ENCODE measurements at places on chromosomes 3 and 15. TPM values are rescaled to one million over a fixed set of nuclear protein-coding genes. Genes with fewer than 3 reads are reported as not detected.
A peak's percentile ranks its signal among the peaks of the same experiment; 100 is the strongest.

The XIRP1 gene
- total RNA-seq, result not detected

GRCh38 chr3:39879581-39879980 is 70.2 kb downstream of the MYRIP start:
- DNase-seq, result peak; percentile 13

- peak; percentile 97 for DNase-seq
Measured at GRCh38 chr15:67150023-67150860, 84.8 kb downstream of the SMAD3 start.

- no peak for DNase-seq
Measured at GRCh38 chr3:52063026-52063723, 6.8 kb upstream of the DUSP7 start.

The ZNF860 gene
- total RNA-seq, result 11.7 TPM

The ITPKA gene
- 13.5 TPM for total RNA-seq

DNA sequence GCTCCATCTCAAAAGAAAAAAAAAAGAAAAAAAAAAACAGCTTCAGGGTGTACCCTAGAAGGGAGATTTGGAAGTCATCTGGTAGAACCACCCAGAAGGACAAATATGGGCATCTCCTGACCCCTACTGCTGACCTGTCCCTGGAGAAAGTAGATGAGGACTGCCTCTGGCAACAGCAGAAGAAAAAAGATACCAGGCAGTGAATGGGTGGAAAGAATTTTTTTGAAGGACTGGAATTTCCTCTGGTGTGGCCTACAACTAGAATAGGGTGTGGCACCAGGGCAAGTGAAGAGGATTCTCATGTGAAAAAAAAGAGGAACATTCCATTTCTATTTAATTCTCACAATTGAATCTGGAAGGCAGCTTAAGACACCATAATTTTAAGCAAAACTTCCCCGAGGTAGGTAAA is 3.1 kb downstream of the ANXA2 start:
- DNase-seq, result peak; percentile 66

The TM6SF1 gene
- 0.39 TPM for total RNA-seq

DNA sequence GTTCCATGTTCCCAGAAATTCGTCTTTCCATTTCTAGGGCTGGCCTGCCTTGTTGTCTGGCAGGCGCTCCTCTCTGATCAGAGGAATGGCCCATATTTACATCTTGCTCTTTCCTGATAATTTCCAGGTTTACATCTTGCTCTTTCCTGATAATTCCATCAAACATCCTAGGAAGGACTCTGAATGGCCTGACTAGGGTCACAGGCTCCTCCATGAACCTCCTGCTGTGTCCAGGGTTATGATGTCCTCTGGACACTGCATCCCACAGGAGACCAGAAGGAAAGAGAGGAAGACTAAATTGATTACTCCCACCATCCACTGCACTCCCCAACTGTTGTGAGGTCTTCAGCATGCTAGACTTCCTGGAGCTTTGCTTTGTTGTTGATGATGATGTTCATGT is 75.4 kb downstream of the CLSTN2 start:
- no peak for DNase-seq

GRCh38 chr3:177263615-177264368 is 66.5 kb upstream of the TBL1XR1 start:
- no peak for DNase-seq

- peak; percentile 61 for DNase-seq
Measured at GRCh38 chr3:112086875-112087524, 811 bp downstream of the C3orf52 start.

- no peak for DNase-seq
Measured at GRCh38 chr3:34301313-34301712, 502.9 kb downstream of the PDCD6IP start.

- DNase-seq, result no peak
Measured at GRCh38 chr15:40048211-40048792, 9.3 kb upstream of the SRP14 start.

The NEO1 gene
- 13.2 TPM for total RNA-seq

The C2CD4B gene
- not detected for total RNA-seq

DNA sequence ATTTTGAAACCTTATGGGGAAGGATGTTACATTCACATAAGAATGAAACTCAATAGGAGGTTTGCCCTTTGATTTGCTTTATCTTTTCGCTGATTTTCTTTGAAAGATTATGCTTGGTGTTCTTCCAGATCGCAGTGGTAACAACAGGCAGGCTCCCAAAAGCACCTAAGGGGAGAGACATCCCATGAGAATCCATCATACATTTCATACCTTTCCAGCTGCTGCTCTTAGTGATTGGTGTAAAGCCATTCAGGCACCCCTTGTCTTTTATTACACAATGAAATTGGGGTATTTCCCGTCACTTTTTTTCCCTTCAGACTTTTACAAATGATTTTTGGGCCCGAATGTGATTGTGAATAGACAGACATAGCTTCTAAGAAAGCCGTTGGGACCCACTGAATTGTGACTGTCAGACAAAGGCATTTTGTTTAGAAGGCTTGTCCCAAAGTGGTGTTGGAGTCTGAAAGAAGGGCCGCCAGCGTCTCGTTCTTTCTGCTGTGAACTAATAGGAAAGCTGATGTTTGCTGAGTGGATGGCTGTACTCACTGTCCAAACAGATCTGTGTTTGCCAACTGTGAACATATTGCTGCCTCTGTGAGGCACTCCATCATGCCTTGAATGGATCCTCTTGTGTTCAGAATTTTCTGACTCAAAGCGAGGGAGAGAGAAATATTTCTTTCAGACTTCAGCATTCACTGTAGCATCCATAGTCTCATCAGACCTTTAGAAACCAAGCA is 164.3 kb downstream of the FNDC3B start:
- no peak for DNase-seq

DNA sequence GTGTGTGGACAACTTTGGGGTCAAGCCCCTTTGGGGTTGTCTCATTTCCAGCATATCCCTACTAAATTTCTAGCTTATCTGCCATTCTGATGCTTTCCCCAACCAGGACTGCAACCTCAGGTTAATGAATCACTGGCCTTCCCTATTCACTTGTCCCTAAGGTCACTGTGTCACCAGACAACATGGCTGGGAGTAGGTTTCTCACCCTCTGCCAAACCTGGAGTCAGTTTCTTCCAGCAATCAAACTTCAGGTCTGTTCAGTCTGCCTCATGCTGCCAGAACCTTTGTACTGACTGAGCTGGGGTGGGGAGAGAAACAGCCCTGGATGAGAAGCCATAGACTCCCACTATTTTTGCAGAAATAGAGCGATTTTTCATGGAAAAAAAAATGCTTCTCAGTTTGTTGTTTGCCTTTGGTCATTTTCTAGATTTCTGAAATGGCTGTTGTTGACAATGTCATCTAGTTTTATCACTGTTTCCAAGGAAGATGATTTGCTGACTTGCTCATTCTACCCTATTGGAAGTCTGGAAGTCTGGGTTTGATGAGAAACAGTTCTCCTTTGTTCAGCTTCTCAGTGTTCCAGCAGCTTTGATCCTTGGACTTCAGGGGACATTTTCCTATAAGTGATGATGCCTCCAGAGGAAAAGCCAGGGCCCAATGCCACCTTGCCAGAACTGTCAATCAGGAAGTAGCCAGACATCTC is 74.8 kb upstream of the IL12A start:
- DNase-seq, result no peak

DNA sequence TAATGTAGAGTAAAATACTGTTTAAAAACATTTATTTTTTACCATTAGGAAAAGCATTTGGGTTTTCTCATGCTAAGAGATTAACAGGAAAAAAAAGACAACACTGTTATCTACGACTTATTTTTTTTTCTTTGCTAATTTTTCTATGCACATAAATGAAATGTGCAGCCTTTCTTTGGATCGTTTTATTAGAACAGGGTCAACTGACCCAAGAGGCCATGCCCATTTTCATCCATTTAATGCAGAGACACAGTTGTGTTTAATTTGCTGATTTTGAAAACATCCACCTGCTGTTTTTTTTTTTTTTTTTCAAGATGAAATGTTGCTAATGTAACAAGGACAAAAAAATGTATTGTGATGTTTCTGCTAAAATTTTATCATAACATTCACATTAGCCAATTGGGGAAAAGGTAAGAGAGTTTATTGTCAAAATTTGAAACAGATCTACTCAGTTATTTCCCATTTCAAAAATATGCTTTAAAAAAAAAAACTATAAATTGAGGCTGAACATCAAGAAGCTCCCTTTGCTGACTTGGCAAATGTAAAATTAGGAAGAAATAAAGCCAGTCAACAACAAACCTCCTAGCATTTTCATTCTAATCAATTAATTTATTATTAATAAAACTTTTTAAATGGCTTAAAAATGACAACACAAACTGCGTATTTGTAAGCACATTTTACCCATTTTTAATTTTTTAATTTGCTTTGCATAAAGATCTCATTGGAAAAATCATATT is 485.2 kb downstream of the ROBO2 start:
- DNase-seq, result no peak

GRCh38 chr3:197499427-197499826 is 56.3 kb downstream of the BDH1 start:
- DNase-seq, result peak; percentile 74

DNA sequence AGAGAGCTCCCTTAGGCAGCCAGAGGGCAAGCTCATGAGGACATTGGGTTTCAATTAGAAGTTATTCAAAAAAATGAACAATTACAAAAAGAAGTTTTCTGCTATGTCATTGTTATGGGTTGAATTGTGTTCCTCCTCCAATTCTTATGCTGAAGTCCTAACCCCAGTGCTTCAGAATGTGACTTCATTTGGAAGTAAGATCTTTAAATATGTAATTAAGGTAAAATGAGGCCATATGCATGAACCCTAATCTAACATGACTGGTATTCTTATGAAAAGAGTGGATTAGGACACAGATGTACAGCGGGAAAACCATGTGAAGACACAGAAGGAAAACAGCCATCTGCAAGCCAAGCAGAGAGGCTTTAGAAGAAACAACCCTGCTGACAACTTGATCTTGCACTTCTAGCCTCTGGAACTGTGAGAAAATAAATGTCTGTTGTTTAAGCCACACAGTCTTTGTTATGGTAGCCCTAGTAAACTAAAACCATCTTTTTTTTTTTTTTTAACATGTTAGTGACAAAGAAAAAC is 929.6 kb downstream of the EPHA3 start:
- no peak for DNase-seq

DNA sequence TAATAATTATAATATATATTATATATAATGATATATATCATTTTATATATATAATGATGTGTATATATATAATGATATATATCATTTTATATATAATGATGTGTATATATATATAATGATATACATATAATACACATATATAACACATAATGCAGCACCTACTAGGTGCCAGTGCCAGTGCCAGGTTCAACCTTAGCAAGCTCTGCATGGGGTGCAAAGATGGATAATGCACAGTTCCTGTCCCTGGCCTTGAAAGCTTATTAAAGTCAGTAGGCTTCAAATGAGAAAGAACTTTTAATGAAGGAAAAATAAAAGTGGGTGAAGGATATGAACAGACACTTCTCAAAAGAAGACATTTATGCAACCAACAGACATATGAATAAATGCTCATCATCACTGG is 192.7 kb upstream of the SLC2A2 start:
- DNase-seq, result no peak

GRCh38 chr3:188197388-188197847 is 43.5 kb downstream of the LPP start:
- no peak for DNase-seq

- peak; percentile 37 for DNase-seq
Measured at GRCh38 chr3:14369675-14370669, 32.4 kb upstream of the SLC6A6 start.
